ENCODE measurements at places on chromosomes 12 and 14.
A peak's percentile ranks its signal among the peaks of the same experiment; 100 is the strongest.

GRCh38 chr12:39442831-39443080 is 164 bp downstream of the KIF21A start:
- no peak for DNase-seq

DNA sequence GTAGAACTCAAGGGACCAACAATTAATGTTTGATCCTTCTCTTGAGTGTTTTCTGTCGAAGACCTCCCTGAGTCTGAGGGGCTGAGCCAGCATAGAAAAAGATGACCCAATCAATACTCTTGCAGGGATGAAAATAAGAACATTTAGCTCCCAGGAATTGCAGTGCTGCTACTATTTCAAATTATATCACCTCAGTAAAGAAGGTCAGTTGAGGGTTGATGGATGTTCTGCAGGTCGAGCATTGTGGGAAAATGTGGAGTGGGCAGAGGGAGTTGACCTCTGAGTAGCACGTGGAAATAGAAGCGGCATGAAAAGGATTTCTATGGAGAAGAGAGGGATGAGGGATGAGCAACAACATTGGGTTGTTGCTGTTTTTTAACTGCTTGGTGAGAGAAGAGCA is 74.9 kb upstream of the CCDC198 start:
- no peak for DNase-seq

DNA sequence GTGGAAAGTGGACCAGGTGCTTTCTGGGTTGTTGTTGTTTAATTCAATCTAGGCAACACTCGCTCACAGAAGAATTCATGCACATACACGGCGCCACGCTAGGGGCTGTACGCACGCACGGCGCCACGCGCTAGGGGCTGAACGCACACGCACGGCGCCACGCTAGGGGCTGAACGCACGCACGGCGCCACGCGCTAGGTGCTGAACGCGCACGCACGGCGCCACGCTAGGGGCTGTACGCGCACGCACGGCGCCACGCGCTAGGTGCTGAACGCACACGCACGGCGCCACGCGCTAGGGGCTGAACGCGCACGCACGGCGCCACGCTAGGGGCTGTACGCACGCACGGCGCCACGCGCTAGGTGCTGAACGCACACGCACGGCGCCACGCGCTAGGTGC is 54.3 kb downstream of the NINJ2 start:
- DNase-seq: no peak

DNA sequence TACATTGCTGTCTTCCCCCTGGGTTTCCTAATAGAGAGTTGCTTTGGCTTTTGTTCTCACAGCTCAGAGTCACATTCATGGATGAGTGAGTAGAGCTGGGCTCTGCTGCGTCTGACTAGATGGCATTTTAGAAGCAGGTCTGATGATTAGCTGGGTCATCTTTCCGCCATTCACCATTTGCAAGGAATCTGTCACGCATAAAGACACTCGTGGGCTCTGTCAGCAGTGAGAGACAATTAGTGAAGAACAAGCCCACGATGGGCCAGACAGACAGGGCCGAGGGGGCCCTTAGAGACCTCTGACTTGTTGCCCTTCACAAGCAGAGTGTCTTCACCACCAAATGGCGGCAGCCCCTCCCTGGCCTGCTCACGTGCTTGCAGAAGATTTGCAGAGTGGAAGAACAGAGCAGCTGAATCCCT is 175.0 kb downstream of the CRADD start:
- DNase-seq: no peak

DNA sequence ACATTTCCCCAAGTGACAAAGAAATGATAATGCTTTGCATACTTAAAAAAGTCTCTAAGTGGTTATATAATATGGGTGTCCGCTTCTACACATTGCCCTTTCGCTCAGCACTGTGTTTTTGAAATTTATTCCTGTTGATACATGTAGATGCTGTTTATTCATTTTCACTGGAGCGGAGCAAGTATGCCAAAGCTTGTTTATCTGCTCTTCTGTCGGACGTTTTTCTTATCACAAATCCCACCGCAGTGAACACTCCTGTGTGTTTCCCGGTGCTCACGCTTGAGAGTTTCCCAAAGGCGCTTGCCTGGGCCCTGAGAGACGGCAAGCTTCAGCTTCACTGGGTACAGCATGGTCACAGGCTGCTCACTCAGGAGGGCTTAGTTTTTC is 50.2 kb downstream of the TPCN1 start:
- DNase-seq: no peak

- DNase-seq: peak; percentile 61
Measured at GRCh38 chr12:124923905-124924734, 9.7 kb upstream of the UBC start.

DNA sequence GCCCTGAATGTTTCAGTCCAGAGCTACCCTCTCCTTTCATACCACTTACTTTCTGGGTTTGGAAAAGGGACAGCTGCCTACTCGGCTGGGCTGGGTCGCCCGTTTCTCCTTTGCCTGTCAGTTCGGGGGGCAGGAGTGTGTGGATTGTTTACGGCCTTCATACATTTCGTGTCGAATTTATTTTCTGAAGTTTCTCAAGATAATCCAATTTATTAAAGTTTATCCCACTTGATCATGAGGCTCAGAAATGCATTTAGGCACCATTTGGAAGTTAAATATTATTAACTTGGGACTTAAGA is 608 bp downstream of the ZNF410 start:
- no peak for DNase-seq

- no peak for DNase-seq
Measured at GRCh38 chr12:12811343-12811742, 1.8 kb upstream of the DDX47 start.

- DNase-seq: no peak
Measured at GRCh38 chr12:64522316-64522715, 70.4 kb downstream of the TBK1 start.

- no peak for DNase-seq
Measured at GRCh38 chr12:9761419-9761781, 699 bp upstream of the CD69 start.

DNA sequence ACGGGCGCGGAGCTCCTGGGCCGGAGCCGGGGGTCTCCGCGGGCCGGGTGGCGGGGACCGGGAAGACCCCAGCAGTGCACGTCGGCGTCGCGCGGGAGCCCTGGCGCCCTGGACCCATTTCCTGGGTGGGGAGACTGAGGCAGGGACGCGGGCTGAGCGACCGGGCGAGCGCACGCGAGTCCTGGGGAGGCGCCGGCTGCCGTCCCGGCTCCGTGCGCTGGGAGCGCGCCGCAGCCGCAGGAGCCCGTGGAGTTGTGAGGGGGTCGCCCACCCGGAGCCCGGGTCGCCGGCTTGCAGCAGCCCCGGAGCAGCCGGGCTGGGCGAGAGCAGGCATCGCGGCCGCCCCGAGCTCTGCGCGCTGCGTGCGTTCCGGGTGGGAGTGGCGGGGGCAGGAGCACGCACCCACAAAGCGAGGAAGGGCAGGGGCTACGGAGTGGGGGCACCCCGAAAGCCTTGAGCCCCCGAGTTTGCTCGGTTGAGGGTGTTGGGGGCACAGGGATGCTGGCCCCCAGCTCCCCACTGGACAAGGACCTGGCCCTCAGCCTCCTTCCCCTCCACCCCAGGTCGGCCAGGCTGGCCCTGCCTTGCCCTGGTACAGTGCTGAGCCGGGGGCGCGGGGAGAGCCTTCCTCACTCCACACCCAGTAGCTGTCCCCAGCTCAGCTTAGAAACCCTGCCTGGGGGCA is 620 bp downstream of the MMP17 start:
- no peak for DNase-seq

GRCh38 chr12:13573698-13574321 is 377.3 kb downstream of the EMP1 start:
- DNase-seq: peak; percentile 1

All from NCI-H460 (cell line).